Skeletal muscle cell (primary cell): ENCODE measurements at places on chromosomes 4 and X.
A peak's percentile ranks its signal among the peaks of the same experiment; 100 is the strongest.

- DNase-seq = no peak
Observed at GRCh38 chrX:154313147-154313546, 17.6 kb downstream of the TKTL1 start.

DNA sequence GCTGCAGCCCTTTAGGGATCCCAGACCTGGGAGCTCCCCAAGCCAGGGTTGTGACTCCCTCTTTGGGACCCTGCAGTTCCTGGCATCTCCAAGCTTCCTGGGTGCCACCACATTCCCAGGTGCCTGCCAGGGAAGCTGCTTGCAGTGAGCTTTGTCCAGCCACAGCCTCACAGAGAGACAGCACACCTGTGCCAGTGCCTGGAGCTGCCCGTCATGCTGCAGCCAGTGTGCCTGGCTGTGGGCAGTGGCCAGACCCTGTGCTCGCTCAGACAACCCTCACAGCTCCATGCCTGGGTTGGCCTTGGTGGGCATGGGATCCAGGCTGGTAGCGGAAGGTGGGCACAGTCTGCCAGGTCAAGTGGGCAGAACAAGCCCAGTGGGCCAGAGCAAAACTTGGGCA is 36.0 kb downstream of the TMPRSS11A start:
- DNase-seq = no peak

DNA sequence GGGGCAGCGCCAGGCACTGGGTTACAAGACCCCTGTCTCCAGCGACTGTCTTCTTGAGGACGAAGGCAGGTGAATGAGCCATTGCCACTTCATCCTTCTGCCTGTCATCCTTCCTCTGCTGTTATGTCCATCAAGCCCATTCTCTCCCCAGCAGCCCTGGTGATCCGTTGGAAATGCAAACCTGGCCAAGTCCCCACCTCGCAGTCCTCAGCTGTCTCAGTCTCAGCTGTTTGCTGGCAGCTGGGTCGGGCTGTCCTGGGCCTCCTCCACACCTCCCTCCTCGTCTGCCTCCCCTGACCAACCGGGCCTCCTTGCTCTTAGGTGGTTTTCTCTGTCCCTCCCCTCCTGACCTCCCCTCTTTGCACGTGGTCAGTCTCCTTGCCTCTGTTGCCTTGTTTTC is 38.0 kb downstream of the PTTG2 start:
- DNase-seq = no peak

- DNase-seq = no peak
Observed at GRCh38 chr4:26596843-26597242, 13.0 kb downstream of the TBC1D19 start.

GRCh38 chrX:103927030-103927429 is 35.4 kb upstream of the TMSB15B start:
- no peak for DNase-seq

- DNase-seq = no peak
Observed at GRCh38 chr4:116015062-116015461, 901.6 kb upstream of the NDST4 start.

DNA sequence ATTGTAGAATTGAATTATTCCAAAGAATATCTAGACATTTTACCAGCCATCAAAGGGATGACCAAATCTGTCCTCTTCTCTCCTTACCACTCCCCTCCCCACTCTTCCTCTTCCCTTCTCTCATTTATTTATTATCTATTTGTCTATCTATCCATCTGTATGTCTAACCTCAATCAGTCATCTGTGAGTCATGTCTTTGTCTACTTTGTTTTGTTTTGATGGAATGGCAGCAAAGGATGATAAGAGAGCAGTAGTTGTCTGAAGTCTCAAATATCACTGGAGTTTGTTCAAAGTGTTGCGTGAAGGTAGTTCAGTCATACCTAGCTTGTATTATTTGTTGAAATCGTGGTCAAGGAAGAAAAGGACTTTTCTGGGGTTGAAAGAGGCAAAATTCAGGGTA is 34.7 kb upstream of the PGRMC2 start:
- no peak for DNase-seq

DNA sequence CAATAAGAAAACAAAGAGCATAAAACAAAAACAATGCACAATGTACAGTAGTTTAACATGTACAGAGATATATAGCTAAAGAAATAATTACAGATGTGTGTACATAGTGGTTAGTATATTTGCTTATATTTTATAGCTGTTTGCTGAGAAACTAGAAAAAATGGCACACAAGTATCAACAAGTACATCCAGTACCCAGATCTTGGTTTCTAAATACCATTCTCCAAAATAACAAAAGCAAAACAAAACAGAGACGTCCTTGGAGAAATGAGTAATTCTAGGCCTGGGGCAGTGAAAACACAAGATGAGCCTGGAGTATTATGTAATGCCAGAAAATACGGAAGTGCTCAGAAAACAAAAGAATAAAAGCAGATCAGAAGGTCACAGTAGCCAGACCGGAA is 189.6 kb downstream of the TMEM47 start:
- no peak for DNase-seq

GRCh38 chr4:157293673-157294072 is 73.1 kb downstream of the GRIA2 start:
- no peak for DNase-seq

DNA sequence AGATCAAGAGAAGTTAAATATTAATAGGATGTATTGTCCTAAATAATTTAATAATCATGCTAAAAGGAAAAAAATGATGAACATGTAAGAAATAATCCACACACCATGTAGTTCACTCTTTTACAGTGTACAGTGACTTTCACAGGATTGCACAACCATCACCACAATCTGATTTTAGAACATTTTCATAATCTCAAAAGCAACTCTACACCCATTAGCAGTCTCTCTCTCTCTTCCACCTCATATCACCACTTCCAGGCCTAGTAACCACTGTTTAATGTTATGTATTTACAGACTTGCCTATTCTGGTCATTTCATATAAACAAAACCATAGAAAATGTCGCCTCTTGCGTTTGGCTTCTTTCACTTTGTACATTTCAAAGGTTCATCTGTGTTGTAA is 153.4 kb downstream of the FSTL5 start:
- peak; percentile 3 for DNase-seq
